NCI-H2081 (cell line): ENCODE measurements at places on chromosomes 5 and 9.

DNA sequence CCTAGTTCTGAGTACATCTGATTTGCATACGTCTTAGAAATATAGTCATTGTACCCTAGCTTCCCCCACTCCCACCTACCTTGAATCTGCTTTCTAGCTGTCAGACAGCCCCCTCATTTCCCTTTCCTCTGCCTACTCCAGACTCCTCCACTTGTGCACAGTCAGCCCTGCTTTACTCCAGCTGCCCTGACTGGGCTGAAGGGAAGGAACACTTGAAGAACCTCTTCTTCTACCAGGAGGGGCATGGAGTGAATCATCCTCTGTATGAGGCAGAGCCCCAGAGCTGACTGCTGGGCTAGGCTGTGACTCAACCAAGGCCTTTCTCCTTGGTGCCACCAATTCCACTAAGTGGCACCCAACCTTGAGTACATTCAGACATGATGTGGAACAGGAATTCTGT, 18.1 kb upstream of the ZFR start:
- DNase-seq = no peak

- DNase-seq = no peak
These were observed 91.1 kb downstream of the TRIO start for GRCh38 chr5:14234204-14234603.

GRCh38 chr5:168723037-168723436, 143.9 kb upstream of the PANK3 start:
- DNase-seq = no peak

DNA sequence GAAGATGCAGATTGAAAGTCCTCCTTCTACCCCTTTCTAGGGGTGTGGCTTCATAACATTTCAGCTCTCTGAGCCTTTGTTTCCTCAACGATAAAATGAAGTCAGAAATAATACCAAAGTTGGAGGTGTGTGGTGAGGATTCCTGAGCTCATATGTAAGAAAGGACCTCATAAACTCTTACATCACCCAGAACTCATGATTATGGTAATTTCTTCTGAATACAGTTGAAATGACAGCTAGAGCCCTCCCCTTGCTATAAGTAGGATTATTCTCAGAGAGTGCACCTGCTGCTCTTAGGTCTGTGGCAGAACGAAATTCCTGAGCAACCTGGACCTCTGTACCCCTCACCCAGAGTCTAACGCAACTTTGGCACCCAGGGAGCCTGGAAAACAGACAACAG, 291.4 kb upstream of the KLF4 start:
- DNase-seq = no peak

DNA sequence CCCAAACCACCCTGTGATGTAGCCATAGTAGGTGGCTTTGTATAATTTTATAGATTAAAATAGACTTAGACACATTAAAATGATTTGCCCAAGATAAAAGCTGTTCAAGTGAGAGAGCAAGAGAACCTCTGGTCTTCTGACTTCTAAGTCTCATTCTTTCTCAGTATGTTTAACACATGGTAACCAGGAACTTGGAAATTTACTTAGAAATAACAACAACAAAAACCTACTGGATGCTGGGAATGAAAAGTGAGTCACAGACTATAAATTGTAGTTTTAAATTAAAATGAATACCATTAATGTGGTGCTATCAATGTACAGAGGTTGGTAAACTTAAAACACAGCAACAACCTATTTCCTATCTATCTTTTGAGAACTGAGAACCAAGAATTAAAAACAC, 30.4 kb downstream of the HMGCR start:
- no peak for DNase-seq
